ENCODE measurements at places on chromosomes 5 and 9. TPM values are rescaled to one million over a fixed set of nuclear protein-coding genes. Genes with fewer than 3 reads are reported as not detected.

The ARHGEF37 gene
- 10.5 TPM for total RNA-seq

DNA sequence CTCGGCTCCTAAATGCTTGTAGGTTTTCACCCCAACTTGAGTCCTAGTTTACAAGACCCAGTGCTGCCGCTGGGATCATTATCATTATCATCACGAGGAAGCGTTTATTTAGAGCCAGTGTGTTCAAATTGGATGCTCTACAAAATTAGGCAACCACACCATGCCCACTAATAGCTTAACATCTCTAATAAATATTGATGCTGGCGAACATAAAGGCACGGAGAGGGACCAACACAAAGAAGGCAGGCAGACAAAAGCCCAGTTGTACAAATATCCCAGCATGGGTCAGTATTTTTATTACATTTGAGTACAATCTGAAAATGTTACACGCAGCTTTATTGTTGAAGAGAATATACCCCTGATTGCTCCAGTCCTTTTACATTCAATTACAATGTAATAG lies 4.7 kb downstream of the CFAP77 start:
- H3K4me3 ChIP-seq: no peak overlapping the region
- no peaks in the 10 kb centered on the region for H3K36me3 ChIP-seq
- no peak for DNase-seq
- no peak overlapping the region for H3K27ac ChIP-seq

DNA sequence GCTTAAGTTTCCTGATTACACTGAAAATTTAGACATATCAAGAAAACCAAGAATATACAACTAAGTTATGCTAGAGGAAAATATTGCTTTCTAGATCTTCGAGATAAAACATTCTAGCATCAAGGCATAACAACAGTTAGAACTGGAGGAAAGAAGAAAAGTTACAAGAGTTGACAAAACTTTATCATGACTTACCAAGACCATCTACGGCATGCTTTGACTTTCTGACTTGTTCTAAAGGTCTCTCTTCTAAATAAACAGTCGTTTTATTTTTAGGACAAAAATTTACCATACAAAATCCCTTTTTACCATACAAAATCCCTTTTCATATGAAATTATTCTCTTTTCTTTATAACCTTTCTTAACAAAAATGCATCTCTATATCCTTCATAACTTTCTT lies 1110.1 kb upstream of the CDH10 start:
- H3K4me1 ChIP-seq: no peaks in the 10 kb centered on the region
- H3K27me3 ChIP-seq: no peaks in the 10 kb centered on the region
- no peaks in the 10 kb centered on the region for H3K36me3 ChIP-seq
- no peak overlapping the region for H3K4me3 ChIP-seq
- no peak overlapping the region for H3K27ac ChIP-seq

GRCh38 chr5:88833371-88834130 lies 49.4 kb downstream of the MEF2C start:
- no peaks in the 10 kb centered on the region for H3K36me3 ChIP-seq
- DNase-seq: no peak
- H3K4me3 ChIP-seq: no peak overlapping the region

DNA sequence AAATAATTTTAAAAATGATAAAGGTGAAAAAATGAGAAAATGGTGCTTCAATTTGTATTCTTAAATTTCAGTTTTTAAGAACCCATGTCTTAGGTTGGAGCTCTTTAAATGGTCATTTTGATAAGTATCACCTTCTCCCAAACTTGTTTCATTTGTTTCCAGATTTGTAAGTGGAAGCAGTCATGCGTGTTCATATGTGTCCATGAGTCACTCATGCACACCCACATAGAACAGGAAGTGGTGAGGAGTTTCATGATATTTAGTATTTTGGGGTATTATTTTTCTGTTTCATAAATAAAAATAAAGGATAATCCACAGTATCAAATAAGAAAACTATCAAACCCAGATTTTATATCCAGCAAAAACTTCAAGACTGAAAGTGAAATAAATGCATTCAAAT lies 570.4 kb upstream of the ST8SIA4 start:
- H3K4me3 ChIP-seq: no peak overlapping the region
- no peaks in the 10 kb centered on the region for H3K27me3 ChIP-seq
- DNase-seq: no peak
- no peaks in the 10 kb centered on the region for H3K36me3 ChIP-seq

DNA sequence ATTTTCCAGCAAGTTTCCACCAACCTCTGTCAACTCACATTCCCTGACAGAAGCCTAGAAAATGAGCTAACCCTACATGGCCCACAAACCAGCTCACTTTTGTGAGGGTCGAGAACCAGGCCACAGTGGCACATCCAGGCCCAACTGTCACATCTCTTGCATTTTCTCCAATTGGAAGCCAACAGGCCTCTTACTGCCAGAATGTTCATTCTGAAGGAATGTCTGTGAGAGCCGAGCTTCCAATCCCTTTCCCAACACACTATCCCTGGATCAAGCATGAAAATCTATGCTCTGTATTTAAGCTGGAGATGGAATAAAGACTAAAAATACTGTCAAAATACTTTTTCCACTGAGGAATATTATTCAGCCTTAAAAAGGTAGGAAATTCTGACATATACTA lies 20.0 kb downstream of the MARCHF3 start:
- no peaks in the 10 kb centered on the region for H3K27me3 ChIP-seq
- H3K36me3 ChIP-seq: no peaks in the 10 kb centered on the region
- no peak overlapping the region for H3K27ac ChIP-seq
- no peak overlapping the region for H3K4me3 ChIP-seq
- no peak for DNase-seq

Data from upper lobe of left lung (tissue), 6 donors.